ENCODE measurements at places on chromosomes 3 and 15.

DNA sequence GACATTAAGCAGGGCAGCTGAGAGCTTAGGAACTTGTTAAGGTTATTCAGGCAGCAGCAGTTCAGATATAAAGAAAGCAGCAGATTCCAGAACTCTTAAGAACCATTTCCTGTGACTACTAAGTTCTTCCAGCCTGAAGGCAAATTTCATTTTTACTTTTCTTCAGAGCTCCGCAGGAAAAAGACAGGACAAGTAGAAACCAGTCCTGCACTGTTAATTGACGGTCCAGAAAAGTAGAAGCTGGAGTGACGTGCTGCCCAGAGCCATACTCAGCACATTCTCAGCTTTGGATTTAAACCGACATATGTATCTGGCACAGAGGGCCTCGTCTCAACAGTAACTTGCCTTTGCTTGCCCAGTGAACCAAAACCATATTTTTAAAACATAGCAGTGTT is 219.4 kb upstream of the STRIT1 start:
- DNase-seq: no peak

- no peak for DNase-seq
Measured at GRCh38 chr3:64922213-64922612, 234.4 kb upstream of the ADAMTS9 start.

DNA sequence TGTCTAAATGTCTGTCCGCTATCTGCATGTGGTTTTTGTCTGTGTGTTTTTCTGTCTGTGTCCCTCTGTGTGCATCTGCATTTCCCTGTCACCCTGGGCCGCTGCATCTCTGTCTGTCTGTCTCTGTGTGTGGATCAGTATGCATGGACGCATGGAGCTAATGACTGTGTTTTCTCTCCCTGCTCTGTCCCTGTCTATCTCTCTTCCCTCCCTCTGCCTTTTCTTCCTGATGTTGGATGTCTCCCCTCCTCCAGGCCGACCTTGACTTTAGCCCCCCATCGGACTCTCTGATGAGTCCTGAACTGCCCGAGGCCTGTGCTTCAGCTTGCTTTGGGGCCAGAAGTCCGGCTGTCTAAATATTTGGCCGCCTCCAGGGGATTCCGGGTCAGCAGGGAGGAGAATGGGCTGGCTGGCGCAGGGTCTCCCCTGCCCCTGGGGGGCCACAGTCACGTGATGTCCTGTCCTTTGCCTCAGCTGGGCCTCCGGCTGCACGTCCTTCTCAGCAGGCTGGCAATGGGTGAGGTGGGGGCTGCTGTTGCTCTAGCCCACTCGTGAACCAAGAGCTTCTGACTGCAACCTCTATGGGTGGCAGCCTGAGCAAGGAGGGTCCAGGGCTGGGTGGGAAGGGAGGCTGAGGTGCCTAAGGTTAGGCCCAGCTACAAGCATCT is 3.7 kb downstream of the SLC38A3 start:
- no peak for DNase-seq

DNA sequence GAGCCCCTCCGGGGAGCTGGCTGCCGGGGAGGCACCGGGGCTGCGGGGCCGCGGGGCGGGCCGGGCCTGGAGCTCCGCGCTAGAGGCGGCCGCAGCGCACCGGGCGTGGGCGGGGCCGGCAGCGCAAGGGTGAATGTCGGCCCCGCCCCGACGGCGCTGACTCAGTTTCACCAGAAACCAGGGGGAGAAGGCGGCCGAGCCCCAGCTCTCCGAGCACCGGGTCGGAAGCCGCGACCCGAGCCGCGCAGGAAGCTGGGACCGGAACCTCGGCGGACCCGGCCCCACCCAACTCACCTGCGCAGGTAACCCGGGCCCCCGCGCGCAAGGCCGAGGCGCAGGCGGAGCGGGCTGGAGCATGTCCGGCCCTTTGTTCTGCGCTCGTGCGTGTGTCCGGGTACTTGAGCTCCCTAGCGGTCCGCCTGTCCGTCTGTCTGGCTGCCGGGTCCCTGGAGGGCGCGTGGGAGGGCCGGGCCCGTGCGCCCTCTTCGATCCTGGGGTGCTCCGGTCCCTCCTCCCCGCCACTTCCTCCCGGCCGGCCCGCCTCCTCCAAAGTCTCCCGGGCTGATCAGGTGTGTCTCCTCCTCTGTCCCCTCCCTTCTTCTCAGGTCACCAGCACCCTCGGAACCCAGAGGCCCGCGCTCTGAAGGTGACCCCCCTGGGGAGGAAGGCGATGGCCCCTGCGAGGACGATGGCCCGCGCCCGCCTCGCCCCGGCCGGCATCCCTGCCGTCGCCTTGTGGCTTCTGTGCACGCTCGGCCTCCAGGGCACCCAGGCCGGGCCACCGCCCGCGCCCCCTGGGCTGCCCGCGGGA is at the start of gene SPINT1:
Gene SPINT1 (plus strand): TSS at position 164 of the 811 bp plus-strand sequence. CDS start 507 bp downstream, at position 671.
- DNase-seq: peak; percentile 74

DNA sequence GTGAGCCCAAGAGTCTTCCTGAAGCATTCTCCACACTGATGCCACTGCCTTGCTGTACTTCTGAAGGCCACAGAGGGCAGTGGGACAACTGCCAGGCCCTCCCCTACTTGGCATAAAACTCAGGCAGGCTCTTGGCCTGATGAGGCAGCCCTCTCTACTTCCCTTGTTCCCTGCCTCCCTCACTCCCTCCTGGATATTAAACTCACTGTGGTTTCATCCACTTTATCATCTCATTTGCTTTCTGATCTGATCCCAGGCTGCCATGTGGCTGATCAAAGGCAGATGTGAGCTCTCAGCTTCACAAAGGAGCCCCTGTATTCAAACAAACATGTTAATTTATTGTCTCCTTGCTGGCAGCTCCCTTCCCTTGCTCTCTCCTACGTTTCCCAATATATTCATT is 533.5 kb downstream of the IGSF11 start:
- peak; percentile 45 for DNase-seq

DNA sequence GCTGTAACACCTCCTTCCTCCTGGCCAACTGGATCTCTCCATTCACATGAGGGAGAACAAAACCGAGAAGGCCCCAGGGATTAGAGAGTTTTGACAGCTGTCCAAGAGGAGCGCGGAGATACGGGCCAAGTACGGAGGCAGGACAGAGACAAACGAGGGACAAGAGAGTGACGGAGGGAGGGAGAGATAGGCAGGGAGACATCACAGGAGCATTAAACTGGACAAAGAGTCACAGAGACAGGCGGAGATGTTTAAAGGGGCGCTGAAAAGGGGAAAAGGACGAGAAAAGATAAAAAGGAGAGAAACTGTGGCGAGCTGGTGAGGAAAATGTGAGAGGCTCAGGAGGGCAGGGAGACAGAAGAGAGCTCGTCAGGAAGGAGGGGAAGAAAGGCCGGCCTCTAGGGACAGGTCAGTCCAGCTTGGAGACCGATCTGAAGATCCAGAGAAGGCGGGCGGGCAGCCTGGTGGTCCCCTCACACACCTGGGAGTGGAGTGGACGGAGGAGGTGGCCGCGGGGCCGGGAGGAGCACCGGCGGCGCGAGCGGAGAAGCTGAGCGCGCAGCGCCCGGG is 40.5 kb upstream of the ROPN1 start:
- DNase-seq: peak; percentile 74

DNA sequence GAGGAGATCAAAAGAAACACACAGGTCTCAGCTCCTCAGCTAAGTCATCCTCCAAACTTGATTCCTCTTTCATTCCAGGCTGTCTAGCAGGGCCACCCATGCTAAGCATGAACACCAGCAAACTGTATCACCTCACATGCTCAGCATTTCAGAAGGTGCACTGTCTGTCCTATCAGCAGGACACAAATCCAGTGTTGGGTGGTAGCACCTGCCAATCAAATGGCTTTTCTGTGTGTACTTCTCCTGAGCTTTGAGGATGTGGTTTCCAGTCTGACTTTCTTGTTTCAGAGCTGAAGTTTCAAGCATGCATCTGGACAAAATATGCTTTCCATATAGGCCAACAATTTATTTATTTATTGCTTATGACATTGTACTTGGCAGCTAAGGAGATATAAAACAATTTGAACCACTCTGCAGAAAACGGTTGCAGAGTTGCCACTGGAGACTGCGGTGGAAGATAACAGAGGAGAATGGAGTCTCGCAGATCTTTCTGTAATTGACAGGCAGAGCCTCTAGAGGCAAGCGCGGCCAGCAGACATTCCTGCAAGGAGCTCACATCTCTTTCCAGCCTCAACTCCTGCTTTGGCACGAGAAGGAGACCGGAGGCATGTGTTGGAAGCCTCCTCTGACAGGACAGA is 167.1 kb upstream of the WNT5A start:
- no peak for DNase-seq

GRCh38 chr3:129001806-129002572 is 885 bp downstream of the EFCC1 start:
- peak; percentile 83 for DNase-seq

GRCh38 chr15:77830051-77830468 is 197.3 kb upstream of the LINGO1 start:
- no peak for DNase-seq

- no peak for DNase-seq
Measured at GRCh38 chr15:29312387-29312786, 42.8 kb upstream of the NSMCE3 start.

- DNase-seq: no peak
Measured at GRCh38 chr3:144112437-144112836, 140.8 kb downstream of the DIPK2A start.

GRCh38 chr15:32829436-32829835 is 111.6 kb downstream of the GREM1 start:
- no peak for DNase-seq

- no peak for DNase-seq
Measured at GRCh38 chr3:94070341-94070911, 7.6 kb downstream of the NSUN3 start.

DNA sequence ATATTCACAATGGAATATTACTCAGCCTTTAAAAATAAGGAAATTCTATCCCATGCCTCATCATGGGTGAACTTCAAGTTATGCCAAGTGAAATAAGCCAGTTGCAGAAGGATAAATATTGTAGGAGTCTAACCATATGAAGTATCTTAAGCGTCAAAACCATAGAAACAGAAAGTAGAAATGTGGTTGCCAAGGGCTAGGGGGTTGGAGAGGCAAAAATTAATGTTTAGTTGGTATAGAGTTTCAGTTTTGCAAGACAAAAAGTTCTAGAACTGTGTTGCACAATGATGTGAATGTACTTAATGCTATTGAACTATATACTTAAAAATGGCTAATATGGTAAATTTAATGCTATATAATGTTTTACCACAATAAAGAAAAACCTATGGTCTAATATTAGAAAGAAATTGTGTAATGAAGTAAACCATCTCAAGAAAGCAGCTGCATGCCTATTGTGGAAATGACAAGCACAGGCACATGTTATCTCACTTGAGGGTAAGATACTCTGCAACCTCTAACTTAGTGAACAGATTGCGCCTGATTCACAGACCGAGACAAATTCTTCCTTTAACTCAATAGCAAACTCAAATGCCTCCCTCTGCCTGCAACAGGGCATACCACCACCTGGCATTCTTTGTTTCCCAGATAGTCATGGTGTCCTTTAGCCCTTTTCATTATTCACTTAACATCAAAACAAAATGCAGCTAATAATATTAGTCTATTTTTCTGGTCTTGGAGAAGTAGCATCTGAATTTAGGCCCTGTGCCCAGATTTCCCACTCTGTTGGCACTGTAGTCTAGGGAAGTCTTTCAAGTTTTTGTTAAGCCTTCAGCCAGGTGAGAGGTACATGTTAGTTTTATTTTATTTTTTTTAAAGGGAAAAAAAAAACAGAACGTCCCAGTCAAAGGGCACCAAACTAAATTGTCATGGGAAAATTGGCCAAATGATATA is 80.2 kb upstream of the ACP3 start:
- DNase-seq: no peak

DNA sequence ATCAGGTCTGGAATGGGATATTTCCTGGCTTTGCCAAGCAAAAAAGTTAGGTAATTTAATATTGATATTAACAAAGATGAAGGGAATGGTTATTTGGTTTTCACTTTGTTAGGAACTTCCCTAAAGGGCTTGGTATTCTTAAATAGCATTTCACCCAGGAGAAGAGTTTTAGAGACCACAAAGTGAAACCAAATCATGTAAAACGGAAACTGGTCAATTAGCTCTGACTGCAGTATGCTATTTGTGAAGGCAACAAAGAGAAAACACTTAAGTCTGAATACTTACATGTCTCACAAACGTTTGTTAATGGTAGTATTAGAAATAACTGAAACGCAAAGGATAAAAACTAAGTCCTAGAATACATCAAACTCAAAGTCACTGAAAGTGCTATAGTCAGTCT is 32.4 kb upstream of the SETMAR start:
- DNase-seq: no peak

Measured in neural progenitor cell (in vitro differentiated cells).